ENCODE measurements at places on chromosomes 12 and 14.

GRCh38 chr12:76400136-76400535 lies 51.9 kb upstream of the BBS10 start:
- no peak for DNase-seq

DNA sequence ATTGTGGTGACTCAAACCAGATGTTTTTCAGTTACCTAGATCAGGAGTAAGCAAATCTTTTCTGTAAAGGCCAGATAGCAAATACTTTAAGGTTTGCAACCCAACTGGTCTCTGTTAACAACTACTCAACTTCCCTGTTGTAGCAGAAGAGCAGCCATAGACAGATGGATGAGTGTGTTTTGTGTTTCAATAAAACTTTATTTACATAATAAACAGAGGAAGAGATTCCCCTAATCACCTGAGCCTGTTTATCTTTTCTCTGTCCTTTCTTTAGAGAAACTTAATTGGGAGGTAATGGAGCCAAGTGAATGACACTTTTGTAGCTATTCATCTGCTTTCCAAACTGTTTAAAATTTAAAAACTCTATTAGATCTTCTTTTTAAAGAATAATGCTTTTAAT lies 365.1 kb downstream of the IPO8 start:
- no peak for DNase-seq

DNA sequence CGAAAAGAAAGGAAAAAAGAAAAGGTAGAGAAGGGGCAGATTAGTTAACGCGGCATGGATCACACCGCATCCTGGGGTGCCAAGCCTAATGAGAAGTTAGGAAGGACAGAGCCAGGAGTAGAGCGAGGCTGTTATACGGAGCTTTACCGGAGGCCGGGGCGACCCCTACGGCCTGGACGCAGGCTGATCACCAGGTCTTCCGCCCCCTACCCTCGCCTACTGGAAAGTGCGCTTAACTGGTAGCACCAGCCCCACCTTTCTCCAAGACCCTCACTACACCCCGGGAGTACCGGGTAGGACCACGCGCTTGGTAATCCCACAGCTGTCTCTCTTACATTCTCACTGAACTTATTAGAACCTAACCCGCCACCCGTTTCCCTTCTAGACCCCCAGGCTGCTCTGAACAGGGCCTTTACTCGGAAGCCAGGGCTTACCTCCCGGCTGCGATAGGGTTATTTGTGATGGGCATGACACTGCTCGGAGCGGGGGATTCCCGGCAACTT lies 33.8 kb downstream of the WBP11 start:
- DNase-seq, result no peak

DNA sequence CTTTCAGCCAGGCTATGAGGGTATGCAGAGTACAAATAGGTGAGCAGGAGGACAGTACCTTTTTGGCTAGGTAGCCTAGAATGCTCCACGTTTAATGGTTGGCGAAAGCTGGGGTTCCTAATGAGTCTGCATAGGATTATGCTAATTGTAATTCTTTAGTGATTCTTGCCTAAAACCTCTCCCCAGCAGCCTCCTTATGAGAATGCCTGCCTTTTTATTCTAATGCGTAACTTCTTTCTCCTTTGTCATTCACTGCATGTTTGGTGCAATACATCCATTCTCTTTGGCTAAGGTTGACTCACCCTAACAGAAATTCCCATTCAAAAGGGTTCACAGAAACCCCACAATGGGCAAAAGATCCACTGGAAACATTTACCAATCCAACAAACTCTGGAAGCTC lies 752.2 kb downstream of the FSCB start:
- no peak for DNase-seq

- no peak for DNase-seq
These were observed 21.6 kb downstream of the BEGAIN start for GRCh38 chr14:100565650-100566049.

GRCh38 chr12:46300910-46301309 lies 32.1 kb upstream of the SLC38A1 start:
- DNase-seq, result no peak

DNA sequence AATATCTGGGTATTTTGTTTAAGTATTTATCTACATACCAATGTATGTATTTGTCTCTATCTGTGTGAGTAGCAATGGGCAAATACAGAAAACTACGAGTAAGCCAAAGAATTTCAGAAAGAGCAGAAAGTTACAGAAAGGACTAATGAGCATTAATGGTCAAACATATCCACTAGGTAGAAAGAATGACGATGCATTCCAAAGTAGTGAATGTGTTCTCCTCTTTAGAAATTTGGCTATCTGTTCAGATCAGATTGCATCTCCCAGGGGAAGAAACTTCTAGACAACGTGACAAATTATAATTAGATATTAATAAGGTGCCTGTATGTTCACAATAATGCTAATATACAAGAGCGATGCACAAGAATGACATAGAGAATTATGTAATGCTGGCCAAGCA lies 194.5 kb upstream of the GZMB start:
- no peak for DNase-seq

DNA sequence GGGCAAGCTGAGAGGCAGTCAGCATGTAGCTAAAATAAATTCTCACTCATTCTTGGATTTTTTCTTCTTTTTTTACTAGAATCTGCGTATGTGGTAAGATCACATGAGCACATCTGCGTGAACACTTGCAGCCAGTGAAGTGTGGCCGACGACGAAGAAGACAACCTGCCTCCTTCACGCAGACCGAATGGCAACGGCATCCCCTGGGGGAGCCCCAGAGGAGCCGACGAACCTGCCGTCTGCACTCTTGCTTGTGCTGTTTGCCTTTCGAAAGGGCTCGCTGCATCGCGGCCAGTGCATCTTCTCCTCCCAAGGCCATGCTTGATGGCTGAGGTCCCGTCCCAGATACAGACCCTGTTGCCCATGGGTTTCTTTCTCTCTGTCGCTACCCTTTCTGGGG lies 113.8 kb downstream of the KCNK10 start:
- no peak for DNase-seq

- no peak for DNase-seq
These were observed 466.2 kb upstream of the FLRT2 start for GRCh38 chr14:85063747-85064146.

GRCh38 chr12:112322441-112322840 lies 59.8 kb downstream of the HECTD4 start:
- DNase-seq, result no peak

DNA sequence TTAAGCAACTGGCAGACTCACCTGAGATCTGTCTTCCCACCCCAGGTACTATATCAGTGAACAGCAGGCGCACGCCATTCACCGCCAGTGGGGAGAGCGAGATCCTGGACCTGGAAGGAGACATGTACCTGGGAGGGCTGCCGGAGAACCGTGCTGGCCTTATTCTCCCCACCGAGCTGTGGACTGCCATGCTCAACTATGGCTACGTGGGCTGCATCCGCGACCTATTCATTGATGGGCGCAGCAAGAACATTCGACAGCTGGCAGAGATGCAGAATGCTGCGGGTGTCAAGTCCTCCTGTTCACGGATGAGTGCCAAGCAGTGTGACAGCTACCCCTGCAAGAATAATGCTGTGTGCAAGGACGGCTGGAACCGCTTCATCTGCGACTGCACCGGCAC lies 544.5 kb downstream of the NRXN3 start:
- no peak for DNase-seq

DNA sequence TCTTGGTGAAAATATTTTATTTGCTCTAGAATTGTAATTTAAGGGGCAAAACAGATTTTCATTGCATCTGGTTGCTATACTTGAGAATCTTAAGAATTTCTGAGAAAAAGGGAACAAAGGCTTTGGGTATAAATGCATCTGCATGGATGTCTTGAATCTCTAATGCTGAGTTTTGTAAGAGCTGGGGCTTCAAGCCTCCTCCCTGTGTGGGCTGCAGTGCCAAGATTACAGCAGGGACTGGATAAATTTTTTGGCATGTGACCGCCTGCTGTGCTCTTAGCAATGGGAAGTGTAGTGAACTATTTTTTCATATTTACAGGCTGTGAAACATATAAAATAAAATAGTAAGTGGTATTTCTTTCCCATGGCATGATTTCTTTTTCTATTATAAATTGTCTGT lies 70.0 kb downstream of the SLC38A6 start:
- no peak for DNase-seq

GRCh38 chr12:131755305-131756113 lies 44.6 kb downstream of the SFSWAP start:
- DNase-seq, result peak; percentile 14

GRCh38 chr12:112126911-112127310 lies 1.6 kb downstream of the TRAFD1 start:
- DNase-seq, result no peak

DNA sequence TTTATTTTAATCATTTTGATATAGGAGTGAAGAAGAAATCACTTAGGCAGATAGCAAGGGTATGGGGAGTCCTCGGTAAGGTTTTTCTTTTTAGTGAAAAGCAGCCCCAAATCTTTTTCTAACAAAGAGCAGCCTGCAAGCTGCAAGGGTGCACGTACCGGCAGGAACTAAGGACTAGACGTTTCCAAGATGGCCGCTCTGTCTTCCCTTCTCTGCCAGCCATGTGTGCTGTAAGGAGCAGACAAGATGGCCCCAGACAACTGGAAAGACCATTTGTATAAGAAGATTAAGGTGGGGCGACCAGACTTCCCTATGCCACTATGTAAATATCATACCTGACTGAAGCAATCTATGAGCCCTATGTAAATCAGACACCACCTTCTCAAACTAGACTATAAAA lies 79.6 kb downstream of the TXNDC16 start:
- DNase-seq, result no peak

DNA sequence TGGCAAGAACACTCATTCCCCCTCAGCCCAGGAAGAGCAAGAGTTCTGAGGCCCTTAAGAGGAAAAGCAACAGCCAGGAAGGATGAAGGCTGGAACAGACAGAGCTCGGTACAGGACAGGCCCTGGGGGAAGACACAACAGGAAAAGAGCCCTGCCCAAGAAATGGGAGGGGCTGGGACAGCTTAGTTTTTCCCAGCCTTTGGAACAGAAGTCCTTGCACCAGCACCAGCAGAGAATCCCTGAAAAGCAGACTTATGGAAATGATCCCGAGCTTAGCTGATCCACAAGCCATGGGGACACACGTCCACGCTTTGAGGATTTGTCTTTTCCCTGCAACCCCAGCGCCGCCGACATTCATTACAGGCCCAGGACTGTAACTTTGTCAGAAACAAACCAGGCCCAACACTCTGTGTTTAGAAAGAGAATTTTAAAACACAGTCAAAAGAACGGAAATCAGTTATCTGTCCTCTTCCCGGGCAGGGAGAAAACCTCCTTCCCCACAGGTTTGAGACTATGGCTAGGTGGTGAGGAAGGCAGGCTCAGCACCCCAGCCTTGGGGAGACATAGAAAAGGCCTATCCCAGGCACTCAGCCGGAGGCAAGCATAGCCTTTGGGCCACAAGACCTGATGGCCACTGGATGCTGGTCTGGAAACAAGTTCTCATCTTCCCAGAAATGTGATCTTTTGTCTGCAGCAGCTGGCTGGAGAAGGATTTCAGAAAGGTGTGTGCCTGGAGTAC lies 4.0 kb upstream of the AVIL start:
- no peak for DNase-seq

DNA sequence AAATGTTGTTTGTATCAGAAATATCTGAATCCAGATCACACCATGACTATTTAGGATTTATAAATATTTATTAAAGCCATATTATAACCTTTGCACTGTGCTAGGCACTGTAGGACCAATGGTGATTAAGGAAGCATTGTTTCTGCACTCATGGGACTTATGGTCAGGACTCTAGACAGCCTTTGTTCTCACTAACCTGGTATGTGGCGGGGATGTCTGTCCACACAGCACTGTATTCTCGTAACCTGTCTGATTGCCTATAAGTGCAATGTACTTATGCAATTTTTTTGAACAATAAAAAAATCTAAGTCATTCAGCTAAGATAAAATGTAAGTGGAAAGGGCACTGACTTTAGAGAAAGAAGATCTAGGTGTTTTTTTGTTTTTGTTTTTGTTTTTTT lies 6.7 kb upstream of the SSPN start:
- DNase-seq, result no peak

DNA sequence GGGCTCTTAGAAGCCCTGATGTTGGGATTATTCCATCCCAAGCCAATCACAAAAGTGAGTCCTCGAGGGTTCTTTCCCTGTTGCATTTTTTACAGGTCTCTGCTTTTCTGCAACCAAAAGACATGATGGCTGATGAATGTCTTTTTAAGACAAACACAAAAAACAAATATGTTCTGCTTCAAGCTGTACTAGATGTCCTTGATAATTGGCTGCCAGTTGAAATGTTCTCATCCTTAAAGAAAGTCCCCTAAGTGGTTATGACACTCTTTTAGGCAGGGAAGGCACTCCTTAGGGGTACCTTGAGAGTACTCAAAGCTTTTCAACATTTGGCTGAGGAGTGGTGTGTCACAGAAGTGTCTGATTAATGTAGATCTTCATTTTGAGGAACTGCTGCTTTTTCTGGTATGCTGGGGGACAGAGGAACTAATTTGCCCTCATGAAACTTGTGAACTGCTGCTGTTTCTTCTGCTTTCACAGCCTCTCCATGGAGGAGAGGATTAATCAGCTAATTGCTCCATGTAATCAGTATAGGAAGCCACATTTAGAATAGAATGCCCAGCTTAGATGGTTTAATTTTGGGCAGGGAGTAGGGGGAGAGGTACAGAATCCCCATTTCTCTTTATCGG lies 22.8 kb upstream of the IGF1 start:
- DNase-seq, result no peak

DNA sequence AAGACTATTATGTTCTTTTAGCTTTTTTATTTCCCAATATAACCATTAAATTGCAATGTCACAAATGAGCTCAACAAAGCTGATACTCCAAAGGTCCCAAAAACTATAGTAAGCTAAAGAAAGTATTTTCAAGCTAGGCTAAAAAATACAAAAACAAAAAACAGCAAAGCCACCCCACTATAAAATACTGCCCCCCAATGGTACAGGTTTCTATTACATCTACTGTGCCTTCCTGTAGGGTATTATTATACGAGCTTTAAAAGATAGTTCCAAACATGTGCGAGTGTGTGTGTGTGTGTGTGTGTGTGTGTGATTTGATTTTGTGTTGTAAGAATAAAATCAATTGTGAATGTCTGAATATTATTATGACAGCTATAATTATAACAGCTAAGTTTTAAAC lies 1.1 kb downstream of the IFNG start:
- DNase-seq, result no peak

DNA sequence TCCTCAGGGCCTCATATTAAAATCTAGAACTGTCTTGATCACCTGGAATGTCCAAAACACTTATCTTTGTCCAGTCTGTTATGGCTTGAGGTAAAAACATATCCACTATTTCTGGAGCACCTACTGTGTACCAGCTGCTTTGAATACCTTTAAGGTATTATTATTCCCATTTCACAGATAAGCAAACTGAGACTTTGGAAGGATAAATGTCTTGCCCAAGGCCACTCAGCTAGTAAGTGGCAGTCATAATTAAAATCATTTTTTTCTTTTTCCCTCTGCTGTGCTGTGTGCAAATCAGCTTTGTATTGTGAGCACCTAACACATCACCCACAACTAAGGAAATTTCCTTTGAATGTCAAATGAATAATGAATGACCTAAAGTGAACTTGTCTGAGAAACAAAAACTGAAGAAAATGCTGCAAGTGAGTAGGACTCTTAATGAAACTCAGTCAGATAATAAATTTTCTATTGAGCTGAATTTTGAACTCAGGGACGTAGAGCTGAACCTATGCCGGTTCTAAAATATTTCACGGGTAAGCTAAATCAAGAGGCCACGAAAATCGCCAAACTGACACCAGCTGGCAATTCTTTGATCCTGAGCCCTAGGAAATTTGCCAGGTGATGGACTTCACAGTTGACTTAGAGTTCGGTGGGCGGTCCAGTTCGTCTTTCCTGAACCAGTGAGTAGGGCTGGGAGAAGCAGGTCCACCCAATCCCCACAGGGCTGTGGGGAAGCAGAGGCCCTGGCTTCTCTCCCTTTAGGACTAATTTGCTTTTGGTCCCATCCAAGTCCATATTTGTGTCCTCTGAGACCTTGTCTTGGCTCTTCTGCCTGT lies 159.7 kb upstream of the PWP1 start:
- DNase-seq, result no peak

GRCh38 chr12:116931665-116932064 lies 20.9 kb downstream of the FBXW8 start:
- DNase-seq, result no peak
